ENCODE measurements at places on chromosomes 3 and 15.

GRCh38 chr15:90062973-90063769 lies 39.1 kb downstream of the IDH2 start:
- DNase-seq = no peak

GRCh38 chr3:62888180-62888579 lies 13.0 kb upstream of the CADPS start:
- DNase-seq = no peak

- no peak for DNase-seq
Measured at GRCh38 chr3:69871251-69871650, 128.3 kb upstream of the SAMMSON start.

- DNase-seq = no peak
Measured at GRCh38 chr15:25527118-25527517, 88.3 kb upstream of the UBE3A start.

DNA sequence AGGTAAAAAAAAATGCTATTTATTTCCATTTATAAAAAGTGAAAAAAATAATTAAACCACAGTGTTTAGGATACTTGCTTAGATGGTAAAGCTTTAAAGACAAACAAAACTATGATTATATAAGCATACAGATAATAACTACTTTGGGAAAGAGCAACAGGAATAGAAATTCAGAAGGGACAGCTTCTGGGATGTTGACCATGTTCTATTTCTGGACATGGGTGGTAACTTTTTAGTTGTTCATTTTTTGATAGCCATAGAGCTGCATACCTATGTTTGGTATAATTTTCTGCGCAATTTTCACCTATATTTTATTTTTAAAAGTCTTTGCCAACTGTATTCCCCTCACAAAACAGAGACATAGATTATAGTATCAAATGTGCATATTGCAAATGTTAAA lies 572.0 kb upstream of the NR2F2 start:
- DNase-seq = no peak

DNA sequence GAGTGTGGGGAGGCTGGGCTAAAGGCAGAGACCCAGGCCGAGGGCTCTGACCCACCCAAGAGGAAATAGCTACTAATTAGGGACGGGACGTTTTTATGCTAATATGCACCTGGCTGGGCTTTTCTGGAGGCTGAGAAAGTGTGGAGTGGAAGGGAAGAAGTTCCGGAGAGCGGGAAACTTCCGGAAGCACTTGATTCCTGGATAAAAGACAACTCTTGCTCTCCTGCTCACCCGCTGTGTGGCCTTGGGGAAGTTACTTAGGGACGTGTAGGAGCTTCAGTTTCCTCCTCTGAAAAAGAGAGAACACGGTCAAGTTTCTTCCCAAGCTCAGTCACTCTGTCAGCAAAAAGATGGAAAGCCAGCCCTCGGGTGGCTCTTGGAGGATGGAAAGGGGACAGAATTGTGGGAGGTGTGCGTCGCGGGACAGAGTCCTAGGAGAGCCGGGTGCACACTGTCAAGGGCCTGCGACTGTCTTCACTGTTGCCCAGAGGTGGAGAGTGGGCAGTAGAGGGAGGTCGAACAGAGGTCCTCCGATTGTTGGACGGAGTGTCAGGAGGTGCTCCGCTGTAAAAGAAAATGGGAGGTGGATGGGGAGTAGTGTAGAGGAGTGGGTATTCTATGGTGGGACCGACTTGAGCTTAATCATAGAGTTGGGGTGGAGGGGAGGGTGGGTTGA lies 43.2 kb downstream of the EPHB3 start:
- DNase-seq = no peak

- no peak for DNase-seq
Measured at GRCh38 chr3:152826476-152826875, 8.5 kb upstream of the P2RY1 start.

GRCh38 chr3:36486009-36486795 lies 105.9 kb downstream of the STAC start:
- DNase-seq = no peak

DNA sequence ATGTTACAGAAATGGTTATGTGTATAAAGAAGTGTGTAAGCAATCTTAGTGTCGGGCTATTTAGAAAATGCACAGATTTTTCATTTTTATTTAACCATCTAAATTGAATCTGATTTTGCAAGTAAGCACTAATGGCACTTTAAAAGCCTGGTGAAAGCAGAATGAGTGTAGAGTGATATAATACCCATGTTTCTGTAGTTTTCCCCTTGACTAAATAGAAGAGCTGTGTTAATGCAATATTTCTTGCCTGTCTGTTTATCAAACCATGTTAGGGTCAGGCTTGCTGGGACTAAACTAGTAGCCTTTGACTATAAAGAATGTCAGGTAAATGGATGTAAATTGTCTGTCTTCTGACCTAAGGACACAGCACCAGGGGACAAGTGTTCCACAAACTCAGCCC lies 714.0 kb downstream of the CADM2 start:
- DNase-seq = no peak

DNA sequence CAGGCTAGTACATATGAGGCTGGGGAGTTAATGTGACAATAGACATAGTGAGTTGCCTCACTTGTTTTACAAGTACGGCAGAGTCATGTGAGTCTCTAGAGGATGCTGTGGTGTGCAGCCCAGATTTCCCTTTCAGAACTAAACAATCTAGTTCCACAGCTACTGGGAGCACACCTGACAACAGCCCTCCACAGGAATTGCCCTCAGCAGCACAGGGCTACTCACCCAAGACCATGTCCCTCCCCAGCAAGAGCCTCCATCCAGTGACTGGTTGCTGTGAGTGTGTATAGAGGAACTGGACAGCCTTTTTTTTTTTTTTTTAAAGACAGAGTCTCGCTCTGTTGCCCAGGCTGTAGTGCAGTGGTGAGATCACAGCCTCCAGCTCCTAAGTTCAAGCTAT lies 40.2 kb upstream of the UBE2E2 start:
- no peak for DNase-seq

GRCh38 chr3:11898611-11899325 lies 52.1 kb upstream of the TAMM41 start:
- DNase-seq = no peak

DNA sequence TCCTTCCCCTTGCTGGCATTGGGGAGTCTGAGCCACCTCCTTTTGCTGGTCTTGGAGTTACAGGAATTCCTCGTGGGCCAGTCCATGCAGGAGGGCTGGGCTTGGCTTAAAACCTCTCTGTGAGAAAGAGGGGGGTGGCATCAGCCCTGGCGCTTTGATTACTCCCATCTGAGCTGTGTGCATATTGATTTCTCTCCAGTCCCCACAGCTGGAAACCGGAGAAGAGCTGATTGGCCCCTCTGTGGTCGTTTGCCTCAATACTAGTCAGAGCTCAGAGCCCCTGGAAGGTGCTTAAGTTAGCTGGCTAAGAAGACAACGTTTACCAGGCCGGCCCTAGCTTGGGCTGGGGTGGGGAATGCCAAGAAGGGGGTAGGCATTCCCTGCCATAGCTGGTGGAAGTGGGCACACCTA lies 4.0 kb upstream of the RASGRF1 start:
- DNase-seq = no peak

DNA sequence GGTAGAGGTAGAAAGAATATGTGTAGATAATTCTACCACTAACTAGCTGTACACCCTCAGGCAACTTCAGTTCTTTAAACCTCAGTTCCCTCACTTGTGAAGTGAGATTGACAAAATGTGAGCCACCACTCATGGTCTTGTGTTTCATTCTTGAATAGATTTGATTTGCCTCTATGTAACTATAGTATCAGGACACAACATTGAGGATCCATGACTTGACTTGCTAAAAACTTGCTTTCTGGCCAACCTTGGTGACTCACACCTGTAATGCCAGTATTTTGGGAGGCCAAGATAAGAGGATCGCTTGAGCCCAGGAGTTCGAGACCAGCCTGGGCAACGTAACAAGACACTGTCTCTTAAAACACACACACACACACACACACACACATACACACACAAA lies 115.8 kb upstream of the FLNB start:
- DNase-seq = no peak

- DNase-seq = no peak
Measured at GRCh38 chr3:168414149-168414548, 318.4 kb upstream of the GOLIM4 start.

DNA sequence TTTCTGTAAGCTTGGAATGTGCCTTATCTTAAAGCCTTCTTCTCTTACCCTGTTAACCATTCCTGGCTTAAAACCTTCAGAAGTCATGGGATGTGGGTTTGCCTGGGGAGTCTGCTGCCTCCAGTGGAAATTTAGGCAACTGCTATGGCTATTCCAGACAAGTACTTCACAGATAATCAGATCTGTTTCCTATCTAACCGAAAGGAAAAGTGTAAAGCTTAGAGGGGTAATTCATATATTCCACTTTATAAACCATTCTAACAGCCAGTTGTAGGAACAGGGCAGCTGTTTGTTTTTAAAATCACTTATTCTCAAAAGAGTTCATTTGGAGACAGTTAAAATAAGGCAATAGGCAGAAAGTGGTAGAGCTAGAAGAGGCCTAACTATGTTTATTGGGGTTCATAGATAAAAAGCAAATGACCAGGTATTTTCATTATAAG lies 219.9 kb downstream of the TCF12 start:
- DNase-seq = no peak

GRCh38 chr3:63585927-63586326 lies 66.5 kb upstream of the SNTN start:
- DNase-seq = no peak

- no peak for DNase-seq
Measured at GRCh38 chr3:124035463-124036121, 43.7 kb upstream of the ROPN1 start.

DNA sequence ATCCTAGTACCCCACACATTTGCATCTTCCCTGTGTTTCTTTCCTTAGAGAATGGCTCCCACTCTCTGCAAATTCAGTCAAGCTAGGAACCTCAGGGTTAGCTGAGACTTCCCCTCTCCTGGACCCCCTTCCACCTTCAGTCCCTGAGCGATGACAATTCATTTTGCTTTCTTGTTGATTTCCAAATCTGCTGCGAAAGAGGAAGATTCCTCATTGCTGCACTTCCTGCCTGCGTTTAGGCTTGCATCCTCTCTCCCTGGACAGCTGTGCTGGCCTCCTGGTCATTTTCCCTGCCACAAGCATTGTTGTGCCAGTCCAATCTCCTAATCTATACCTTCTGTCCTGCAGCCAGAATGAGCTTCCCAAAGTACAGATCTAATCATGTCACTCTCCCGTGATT lies 12.3 kb upstream of the DGKG start:
- no peak for DNase-seq

- no peak for DNase-seq
Measured at GRCh38 chr15:53811530-53811929, 52.1 kb upstream of the WDR72 start.

- no peak for DNase-seq
Measured at GRCh38 chr15:67144609-67145311, 79.4 kb downstream of the SMAD3 start.

DNA sequence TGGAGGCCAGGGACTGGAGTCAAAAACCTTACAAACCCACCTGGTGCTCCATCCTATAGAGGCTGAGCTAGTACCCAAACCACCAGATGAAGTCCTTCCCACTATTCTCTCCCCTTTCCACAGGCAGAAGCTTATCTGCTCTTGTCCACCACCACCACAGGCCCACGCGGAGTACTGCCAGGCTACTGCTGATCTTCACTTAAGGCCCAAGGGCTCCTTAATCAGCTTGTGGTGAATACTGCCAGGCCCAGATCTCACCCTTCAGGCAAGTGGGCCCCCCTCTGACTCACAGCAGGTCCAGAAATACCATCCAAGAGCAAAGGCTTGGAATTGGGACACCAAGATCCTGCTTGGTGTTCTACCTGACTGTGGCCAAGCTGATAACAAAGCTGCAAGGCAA lies 598.1 kb upstream of the CBLB start:
- DNase-seq = no peak

GRCh38 chr3:16724487-16724886 lies 119.3 kb upstream of the DAZL start:
- DNase-seq = no peak

DNA sequence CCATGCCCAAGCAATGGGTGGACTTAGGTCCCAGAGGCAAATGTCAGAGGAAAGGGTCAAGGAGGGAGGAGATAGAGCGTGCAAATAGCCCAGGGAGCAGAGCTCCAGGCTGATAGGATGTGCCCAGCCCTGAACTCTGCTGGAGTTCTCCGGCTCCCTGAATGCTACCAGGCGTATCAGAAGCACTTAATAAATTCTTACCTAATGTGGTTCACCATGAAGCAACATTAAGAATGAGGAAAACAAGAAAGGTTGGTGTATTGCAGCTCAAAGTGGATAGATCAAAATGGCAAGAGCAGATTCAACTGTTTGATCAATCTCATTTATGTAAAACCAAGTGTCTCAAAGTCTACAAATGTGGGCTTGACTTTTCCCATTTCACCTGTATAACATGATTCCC lies 38.3 kb downstream of the PXYLP1 start:
- DNase-seq = no peak

DNA sequence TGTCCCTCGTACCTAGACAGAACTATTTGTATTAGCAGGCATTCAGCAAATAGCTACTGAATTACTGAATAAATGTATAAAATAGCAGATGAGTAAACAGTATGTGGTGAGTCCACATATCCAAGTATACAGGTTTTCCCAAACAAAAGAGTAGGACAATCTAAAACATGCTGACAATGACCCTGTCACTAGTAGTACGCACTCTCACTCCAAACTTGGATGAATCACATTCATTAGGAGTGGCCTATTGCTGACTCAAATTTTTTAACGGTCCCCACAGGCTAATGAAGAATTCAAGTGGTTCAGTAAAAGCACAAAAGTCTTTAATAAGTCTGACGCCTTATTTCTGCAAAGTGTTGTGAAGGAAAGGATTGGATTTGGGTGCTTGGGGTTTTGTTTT lies 449.3 kb upstream of the THBS1 start:
- no peak for DNase-seq

GRCh38 chr3:185709251-185709955 lies 115.4 kb downstream of the IGF2BP2 start:
- no peak for DNase-seq

DNA sequence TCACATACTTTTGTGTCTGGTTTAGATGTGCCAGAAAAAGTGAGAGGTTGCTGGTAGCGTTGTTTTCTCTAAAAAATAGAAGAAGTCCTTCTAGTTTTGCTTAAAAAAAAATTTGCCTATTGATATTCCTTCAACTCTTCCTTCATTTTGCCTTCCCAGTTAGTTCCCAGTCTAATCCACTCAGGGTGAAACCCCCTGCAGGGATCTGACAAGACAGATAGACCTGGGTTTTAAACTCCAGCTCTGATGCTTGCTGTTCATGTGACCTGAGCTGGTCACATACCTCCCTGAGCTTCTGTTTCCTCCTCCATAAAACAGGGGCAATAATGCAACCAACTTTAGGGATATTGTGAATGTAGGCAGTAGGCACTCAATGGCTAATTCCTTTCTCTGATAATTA lies 18.6 kb upstream of the KCTD6 start:
- no peak for DNase-seq

Measured in lower lobe of right lung (tissue), 2 donors.